Hematopoietic multipotent progenitor cell treated with erythropoietin and hydrocortisone succinate and interleukin-3 and kit ligand, for 15 days (in vitro differentiated cells): ENCODE measurements at places on chromosomes 12 and 14.

DNA sequence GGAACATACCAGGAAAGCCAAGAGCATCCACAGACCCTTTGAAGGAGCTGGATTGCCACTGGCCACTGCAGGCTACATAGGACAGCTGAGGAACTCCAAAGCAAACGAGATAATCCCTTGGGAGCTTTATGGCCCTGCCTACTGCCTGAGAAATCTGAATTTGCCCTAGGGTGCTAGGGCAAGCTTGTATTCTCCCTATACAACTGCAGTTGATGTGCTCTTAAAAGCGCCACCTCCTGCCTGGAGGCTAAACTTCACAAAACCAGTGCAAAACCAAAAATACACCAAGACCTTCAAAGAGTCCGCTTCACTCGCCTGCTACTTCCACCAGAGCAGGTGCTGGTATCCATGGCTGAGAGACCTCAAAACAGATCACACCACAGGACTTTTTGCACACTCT is 99.6 kb upstream of the KRR1 start:
- no peak for DNase-seq

GRCh38 chr12:112482733-112483132 is 64.0 kb downstream of the PTPN11 start:
- no peak for DNase-seq

GRCh38 chr14:71236487-71236886 is 329.2 kb downstream of the PCNX1 start:
- DNase-seq = no peak

GRCh38 chr14:61923348-61923747 is 161.1 kb downstream of the SNAPC1 start:
- DNase-seq = no peak

DNA sequence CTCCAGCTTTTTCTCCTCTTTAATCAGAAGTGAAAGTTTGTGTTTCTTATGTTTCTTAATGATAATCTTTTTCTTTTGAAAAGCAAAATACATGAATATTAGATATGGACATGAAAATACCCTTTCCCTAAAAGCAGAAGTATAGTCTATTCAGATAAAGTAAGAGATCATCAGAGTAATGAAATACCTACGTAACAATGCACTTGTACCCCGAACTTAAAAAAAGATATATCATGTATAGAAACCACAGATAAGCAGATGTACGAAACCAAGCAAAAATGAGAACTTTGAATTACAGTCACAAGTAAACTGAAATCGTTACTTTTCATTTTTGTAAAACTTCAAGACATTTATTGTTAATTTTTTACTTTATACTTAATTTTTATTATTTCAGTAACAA is 1.5 kb upstream of the GPR65 start:
- no peak for DNase-seq
